ENCODE measurements at places on chromosomes 16 and 17. TPM values are rescaled to one million over a fixed set of nuclear protein-coding genes. Genes with fewer than 3 reads are reported as not detected.
A peak's percentile ranks its signal among the peaks of the same experiment; 100 is the strongest.

DNA sequence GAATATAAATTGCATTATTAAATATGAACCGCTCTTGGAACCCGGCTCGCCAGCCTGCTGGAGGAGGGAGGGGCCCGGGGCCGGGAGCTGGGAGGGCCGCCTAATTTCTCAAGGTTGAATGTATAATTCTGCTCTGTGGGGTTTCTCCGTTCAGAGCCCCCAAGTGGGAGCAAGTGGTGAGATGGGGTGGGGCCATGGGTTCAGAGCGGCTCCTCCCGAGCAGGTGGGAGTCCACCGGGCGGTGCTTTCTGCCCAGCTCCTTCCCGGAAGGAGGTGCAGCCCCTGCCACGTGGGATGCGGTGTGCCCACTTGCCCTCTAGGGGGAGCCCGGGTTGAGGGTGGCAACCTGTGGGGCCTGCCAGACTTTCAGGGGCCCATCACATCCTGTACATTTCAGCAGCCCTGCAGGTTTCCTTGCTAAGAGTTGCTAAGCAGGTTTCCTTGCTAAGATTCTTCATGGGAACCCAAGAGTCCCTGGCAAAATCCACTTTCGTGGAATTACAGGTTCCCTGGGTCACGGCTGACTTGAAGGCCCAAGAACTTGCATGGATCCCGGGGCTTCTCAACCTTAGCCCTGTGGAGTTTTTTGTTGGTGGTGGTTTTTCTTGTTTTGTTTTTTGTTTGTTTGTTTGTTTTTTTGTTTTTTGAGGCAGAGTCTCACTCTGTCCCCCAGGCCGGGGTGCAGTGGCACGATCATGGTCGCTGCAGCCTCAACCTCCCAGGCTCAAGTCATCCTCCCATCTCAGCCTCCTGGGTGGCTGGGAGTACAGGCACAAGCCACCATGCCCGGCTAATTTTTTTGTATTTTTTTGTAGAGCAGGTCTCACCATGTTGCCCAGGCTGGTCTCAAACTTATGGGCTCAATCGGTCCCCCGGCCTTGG lies 196.7 kb upstream of the GSE1 start:
- no peaks in the 10 kb centered on the region for H3K27me3 ChIP-seq
- H3K27ac ChIP-seq = no peak overlapping the region
- peaks cover 14% of the 10 kb centered on the region for H3K36me3 ChIP-seq
- no peak overlapping the region for H3K4me3 ChIP-seq
- no peaks in the 10 kb centered on the region for H3K4me1 ChIP-seq

- DNase-seq = peak; percentile 57
- H3K27me3 ChIP-seq = no peaks in the 10 kb centered on the region
- peak overlapping the region; percentile 79 for H3K27ac ChIP-seq
- no peaks in the 10 kb centered on the region for H3K36me3 ChIP-seq
- no peaks in the 10 kb centered on the region for H3K4me1 ChIP-seq
Observed at GRCh38 chr17:75808905-75809621, 24.5 kb downstream of the UNK start.

DNAAF8 gene
- total RNA-seq = 0.39 TPM

DNA sequence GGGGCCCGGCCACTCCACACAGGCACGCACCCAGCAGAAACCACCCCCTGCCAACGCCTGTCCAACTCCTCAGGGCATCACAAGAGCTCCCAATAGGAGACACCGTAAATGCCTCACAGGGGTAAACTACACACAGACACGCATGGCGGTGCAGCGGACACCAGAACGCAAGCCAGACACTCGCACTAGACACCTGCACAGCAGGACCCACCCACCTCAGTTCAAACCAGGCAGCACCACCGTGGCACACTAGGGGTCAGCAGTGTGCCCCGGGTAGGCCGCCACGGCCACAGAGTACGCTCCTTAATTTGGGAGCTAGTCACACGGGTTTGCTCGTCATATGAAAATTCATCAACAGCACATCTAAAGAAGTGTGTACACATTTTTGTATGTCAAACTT lies 3.4 kb downstream of the SLC38A10 start:
- H3K4me1 ChIP-seq = peaks cover 19% of the 10 kb centered on the region
- no peaks in the 10 kb centered on the region for H3K36me3 ChIP-seq
- DNase-seq = peak; percentile 65

- DNase-seq = no peak
- no peak overlapping the region for H3K4me3 ChIP-seq
- H3K27me3 ChIP-seq = no peaks in the 10 kb centered on the region
- no peaks in the 10 kb centered on the region for H3K4me1 ChIP-seq
Observed at GRCh38 chr16:7571366-7571765, 238.7 kb downstream of the RBFOX1 start.

- H3K27ac ChIP-seq = no peak overlapping the region
- no peaks in the 10 kb centered on the region for H3K27me3 ChIP-seq
- no peak for DNase-seq
- no peaks in the 10 kb centered on the region for H3K4me1 ChIP-seq
- no peak overlapping the region for H3K4me3 ChIP-seq
Observed at GRCh38 chr17:13933441-13934276, 135.6 kb upstream of the COX10 start.

DNA sequence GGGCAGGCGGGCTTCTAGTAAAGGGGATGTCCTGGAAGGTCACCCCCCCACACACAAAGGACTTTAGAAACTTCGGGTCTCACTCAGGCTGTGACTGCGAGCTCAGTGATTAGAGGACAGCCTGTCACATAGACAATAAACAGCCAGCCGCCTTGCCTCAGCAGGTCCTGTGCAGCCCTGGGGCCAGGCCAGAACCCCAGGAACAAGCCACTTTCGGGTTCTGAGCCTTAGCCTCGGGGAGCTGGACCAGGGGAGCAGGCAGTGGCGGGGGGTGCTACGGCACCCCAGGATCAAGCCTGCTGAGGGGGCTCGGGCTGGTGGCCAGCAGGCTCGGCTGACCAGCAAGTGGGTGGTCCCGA lies 1.1 kb downstream of the GAS7 start:
- no peaks in the 10 kb centered on the region for H3K36me3 ChIP-seq
- no peak for DNase-seq
- peak overlapping the region; percentile 80 for H3K27ac ChIP-seq
- H3K27me3 ChIP-seq = no peaks in the 10 kb centered on the region

NPIPB12 gene
- total RNA-seq = 113 TPM

- H3K27ac ChIP-seq = peak overlapping the region; percentile 86
- no peaks in the 10 kb centered on the region for H3K36me3 ChIP-seq
- DNase-seq = no peak
- H3K4me1 ChIP-seq = peaks cover 40% of the 10 kb centered on the region
Observed at GRCh38 chr16:27551036-27551435, 1.1 kb downstream of the KATNIP start.

DNA sequence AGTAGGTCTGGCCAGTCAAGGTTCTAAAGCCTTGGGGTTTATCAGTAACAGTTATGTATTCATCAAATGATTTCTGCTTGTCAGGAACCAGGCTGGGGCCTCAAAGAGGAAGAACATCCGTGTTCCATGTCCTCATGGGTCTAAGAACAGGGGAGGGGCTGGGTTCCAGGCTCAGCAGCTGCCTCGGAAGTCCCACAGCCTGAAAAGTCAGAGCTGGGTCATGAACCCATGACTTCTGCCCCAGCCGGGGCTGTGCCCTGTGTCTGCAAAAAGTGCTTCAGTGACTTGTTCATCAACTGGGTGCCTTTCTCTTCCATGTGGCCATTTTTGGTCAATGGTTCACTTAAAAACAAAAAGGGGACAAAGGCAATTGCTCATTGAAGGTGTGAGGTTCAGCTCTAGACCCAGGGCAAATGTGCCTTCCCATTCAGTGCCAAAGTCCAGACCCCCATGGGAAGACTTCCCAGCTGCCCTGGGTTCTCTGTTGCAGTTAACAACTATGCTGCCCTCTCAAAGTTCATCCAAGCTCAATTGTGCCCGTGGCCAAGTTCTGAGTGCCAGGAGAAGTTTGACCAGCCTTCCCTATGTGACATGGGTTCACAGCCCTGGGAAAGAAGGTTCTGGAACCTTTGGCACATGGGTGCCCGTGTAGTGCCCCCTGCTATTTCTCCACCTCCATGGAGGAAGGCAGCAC lies 18.5 kb downstream of the TBKBP1 start:
- H3K4me3 ChIP-seq = no peak overlapping the region
- peaks cover 8% of the 10 kb centered on the region for H3K27me3 ChIP-seq
- no peaks in the 10 kb centered on the region for H3K36me3 ChIP-seq
- no peak overlapping the region for H3K27ac ChIP-seq
- no peak for DNase-seq

BCO1 gene
- total RNA-seq = not detected

GRCh38 chr17:39461926-39462569 lies 762 bp downstream of the CDK12 start:
- H3K4me3 ChIP-seq = peak overlapping the region; percentile 87
- H3K27ac ChIP-seq = peak overlapping the region; percentile 98
- H3K36me3 ChIP-seq = peaks cover 4% of the 10 kb centered on the region
- peaks cover 25% of the 10 kb centered on the region for H3K4me1 ChIP-seq

PDIA2 gene
- 3.3 TPM for total RNA-seq

DNA sequence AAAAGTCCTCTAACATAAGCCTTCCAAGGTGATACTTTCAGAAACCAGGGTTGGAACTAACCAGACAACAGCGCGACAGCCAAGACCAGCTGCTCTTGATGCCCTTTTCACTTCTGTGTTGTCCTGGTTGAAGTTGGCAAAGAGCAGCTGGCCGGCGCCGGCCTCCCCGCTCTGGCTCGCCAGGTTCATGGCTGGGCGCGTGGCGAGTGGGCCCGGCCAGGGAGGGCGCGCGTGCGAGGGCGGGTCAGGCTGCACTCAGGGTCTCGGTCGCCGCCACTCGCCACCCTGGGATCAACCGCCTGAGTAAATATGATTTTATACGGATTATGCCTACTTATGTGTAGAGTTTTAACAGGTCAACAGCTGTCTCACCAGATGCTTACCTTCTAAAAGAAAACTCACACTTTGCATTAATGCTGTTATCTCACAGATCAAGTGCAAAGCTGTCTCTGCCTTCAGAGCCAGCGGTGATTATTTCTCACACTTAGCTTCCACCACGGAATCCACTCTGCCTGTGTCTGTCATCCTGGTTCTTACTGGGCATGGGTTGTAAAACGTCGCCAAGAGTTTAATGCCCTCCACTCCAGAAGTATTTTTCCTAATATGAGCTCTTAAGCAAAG lies 13.5 kb downstream of the KCTD2 start:
- DNase-seq = no peak
- H3K27ac ChIP-seq = peak overlapping the region; percentile 20
- H3K36me3 ChIP-seq = peaks cover 16% of the 10 kb centered on the region
- no peaks in the 10 kb centered on the region for H3K27me3 ChIP-seq
- no peaks in the 10 kb centered on the region for H3K4me1 ChIP-seq

TRIM25 gene
- total RNA-seq = 19.9 TPM

- H3K27ac ChIP-seq = no peak overlapping the region
- no peaks in the 10 kb centered on the region for H3K4me1 ChIP-seq
- no peaks in the 10 kb centered on the region for H3K27me3 ChIP-seq
- H3K4me3 ChIP-seq = no peak overlapping the region
- H3K36me3 ChIP-seq = no peaks in the 10 kb centered on the region
Observed at GRCh38 chr16:10086620-10087019, 95.6 kb downstream of the GRIN2A start.

DNA sequence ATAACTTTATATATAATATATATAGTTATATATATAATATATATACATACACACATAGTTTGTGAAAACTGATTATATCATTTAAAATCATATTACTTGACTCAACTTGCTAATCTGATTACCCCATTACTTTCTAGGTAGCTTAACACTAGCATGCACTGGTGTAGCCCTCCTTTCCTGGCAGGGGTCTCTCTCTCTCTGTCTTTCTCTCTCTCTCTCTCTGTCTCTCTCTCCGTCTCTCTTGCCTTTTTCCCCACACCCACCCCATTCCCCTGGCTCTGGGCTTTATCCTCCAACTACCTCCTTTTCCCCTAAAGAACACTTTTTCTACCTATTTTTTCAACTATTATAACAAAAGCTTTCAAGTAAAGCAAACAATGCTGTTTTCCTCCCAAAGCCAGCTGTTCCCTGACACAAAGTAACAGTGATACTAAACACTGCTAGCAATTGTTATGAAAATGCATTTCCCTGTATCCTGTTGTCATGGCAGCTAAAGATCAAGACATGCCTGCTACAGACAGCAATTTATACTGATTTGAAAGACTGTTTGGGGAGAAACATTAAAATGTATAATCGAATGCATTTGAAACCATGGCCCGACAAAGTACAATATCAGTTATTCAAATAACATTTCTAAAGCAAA lies 89.4 kb downstream of the CHD9NB start:
- no peak overlapping the region for H3K27ac ChIP-seq
- no peak for DNase-seq
- no peaks in the 10 kb centered on the region for H3K36me3 ChIP-seq
- H3K4me1 ChIP-seq = no peaks in the 10 kb centered on the region
- no peak overlapping the region for H3K4me3 ChIP-seq
- no peaks in the 10 kb centered on the region for H3K27me3 ChIP-seq

- no peak overlapping the region for H3K27ac ChIP-seq
- peaks cover 5% of the 10 kb centered on the region for H3K27me3 ChIP-seq
- no peak overlapping the region for H3K4me3 ChIP-seq
Observed at GRCh38 chr16:71348262-71349085, 10.0 kb upstream of the CALB2 start.

- no peak overlapping the region for H3K4me3 ChIP-seq
- H3K27me3 ChIP-seq = peaks cover 16% of the 10 kb centered on the region
- H3K27ac ChIP-seq = no peak overlapping the region
- no peaks in the 10 kb centered on the region for H3K36me3 ChIP-seq
- no peaks in the 10 kb centered on the region for H3K4me1 ChIP-seq
Observed at GRCh38 chr16:89607937-89608740, 5.3 kb upstream of the DPEP1 start.

CTU2 gene
- 12.3 TPM for total RNA-seq

BICDL2 gene
- total RNA-seq = not detected

GRCh38 chr16:87161822-87162676 lies 155.1 kb downstream of the C16orf95 start:
- no peak for DNase-seq
- no peak overlapping the region for H3K4me3 ChIP-seq
- no peaks in the 10 kb centered on the region for H3K27me3 ChIP-seq
- no peaks in the 10 kb centered on the region for H3K4me1 ChIP-seq
- no peaks in the 10 kb centered on the region for H3K36me3 ChIP-seq

CEMP1 gene
- not detected for total RNA-seq

Measured in tibial nerve (tissue), 4 donors.